ENCODE measurements at places on chromosomes 3 and 15.
A peak's percentile ranks its signal among the peaks of the same experiment; 100 is the strongest.

- DNase-seq, result no peak
Observed at GRCh38 chr3:16913264-16913580, 28.5 kb downstream of the PLCL2 start.

- no peak for DNase-seq
Observed at GRCh38 chr3:48429960-48430707, at the start of gene PLXNB1. PLXNB1 (minus strand) TSS chr3:48430086; CDS start chr3:48424611, 5,475 bp downstream.

- no peak for DNase-seq
Observed at GRCh38 chr3:12017516-12017915, 13.3 kb downstream of the SYN2 start.

DNA sequence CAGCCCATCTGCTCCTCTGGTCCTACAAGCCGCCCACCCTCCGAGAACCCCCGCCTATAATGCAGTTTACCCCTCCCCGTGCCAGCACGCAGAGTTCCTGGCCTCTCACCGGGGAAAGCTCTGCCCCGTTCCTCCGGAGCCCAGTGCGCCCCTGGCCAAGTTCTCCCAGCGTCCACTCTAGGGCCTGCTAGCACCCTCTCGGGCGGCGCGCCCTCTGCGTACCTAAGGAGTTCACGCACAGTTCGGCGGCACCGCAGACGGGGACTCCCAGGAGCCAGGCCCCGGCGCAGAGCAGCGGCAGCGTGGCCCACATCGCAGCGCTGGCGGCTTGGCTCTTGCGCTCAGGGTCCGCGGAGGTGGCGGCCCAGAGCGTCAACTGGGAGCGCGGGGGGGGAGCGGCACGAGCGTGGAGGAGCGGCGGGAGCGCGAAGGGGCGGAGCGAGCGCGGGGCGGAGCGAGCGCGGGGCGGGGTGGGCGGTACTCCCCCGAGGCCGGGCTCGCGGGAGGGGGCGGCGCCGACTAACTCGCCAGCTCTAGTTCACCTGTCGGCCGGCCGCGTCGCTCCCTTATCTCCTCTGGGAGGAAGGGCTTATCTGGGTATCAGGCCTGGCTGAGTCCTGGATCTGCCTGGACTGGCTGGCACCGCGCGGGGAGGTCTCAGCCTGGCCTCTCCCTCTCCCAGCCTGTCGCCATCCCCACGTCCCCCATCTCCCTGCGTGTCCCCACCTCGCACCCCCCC lies at the start of gene CTSH:
CTSH (minus strand) TSS at position 378 of the 739 bp plus-strand sequence; CDS start at position 313, 65 bp downstream.
- peak; percentile 73 for DNase-seq

- DNase-seq, result no peak
Observed at GRCh38 chr3:172536993-172537419, 13.8 kb upstream of the TNFSF10 start.
